Hematopoietic multipotent progenitor cell treated with erythropoietin and hydrocortisone succinate and interleukin-3 and kit ligand, for 8 days (in vitro differentiated cells): ENCODE measurements at places on chromosomes 13 and 19.

- DNase-seq = no peak
Measured at GRCh38 chr13:113546571-113547237, 37.8 kb upstream of the TFDP1 start.

DNA sequence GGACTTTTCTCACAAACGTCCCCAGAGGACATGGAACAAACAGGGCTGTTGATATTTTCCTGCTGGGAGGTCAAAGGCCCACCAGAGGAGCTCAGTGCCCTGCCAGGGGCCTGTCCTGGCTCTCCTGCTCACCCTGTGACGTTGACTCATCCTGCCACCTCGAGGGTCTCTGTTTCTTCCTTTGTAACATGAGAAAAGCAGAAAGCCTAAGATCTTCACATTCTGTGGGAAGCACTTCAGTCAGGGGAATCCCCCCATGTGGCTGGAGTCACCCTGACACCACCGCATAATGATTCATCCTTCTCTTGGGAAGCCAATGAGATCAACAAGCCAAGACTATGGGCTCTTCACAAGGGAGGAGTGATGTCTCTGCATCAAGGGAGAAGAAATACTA lies 147.9 kb downstream of the KATNAL1 start:
- no peak for DNase-seq

GRCh38 chr19:2361246-2362045 lies 1.4 kb downstream of the TMPRSS9 start:
- DNase-seq = no peak

DNA sequence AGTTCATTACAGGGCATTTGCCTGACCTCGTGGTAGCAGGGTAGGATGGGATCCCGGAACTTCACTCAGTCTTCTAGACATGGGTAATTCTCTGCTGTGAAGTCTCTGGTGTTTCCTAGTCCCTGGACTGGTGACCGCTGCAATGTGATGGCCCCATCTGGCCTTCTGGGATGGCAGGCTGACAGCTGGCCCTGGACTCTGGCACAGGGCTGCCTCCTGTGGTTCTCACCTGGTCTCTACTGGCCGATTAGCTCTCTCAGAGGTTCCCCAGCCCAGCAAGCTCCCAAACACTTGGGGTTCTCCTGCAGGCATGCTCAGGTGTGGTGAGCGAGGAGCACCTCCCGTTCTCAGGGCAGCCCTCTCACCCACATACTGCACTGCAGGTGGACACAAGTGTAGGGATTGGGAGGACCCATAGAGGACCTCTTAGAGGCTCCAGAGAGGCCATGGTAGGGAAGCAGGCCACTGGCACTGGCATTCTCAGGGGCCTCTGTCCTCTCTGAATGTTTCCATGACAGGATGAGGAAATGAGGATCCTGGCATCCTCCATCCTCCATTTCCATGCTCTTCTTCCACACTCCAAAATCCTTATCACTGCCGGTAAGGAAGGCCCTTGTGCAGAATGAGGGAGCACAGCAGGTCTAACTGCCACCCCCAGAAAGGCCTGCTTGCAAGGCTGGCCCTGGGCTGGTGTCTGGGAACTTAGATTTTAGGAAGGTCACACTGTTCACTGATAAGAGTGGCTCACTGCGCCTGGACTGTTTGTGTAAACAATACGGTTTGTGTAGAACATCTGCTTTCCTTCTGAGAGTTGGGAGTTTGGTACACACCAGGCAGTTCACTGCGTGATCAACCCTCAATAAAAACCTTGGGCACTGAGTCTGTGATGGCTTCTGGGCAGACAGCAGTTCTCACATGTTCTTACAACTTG lies 31.5 kb upstream of the FARP1 start:
- DNase-seq = no peak

GRCh38 chr19:6127716-6128335 lies 7.6 kb upstream of the ACSBG2 start:
- no peak for DNase-seq

GRCh38 chr13:99751517-99752199 lies 219.9 kb downstream of the ZIC5 start:
- DNase-seq = no peak

DNA sequence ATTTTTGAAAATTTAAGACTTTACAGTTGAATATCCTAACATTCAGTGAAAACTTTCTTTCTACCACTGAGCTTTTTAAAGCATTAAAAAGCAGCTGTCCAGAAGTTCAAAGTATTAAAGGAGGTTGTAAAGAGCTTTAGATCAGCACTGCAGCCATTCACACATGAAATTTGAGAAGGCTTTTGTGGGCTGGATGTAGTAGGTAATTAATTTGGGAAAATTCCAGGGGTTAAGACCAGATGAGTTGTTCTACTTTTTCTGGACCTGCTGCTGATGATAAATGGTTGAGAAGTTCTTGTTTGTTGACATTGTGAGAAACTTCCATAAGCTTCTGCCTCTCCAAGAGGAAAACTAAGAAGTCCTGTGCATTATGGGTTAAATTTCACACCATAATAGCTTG lies 1779.6 kb upstream of the PRR20A start:
- DNase-seq = no peak

DNA sequence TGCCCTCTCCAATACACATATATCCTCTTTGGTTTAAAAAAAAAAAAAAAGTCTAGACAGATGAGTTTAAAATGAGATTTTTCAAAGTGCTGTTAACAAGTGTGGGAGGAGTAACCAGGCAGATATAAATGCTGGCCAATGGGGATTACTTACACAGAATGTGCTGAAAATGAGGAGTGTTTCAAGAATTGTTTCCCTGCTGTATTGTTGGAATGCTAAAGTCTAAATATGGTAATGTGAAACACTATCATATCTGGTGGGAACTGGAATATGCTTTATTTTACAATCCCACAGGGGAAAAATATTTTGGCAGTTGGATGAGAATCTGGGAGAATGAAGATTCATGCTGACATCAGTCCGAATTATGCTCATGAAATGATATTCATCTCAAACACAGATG lies 250.7 kb downstream of the DCT start:
- DNase-seq = no peak

- DNase-seq = no peak
Measured at GRCh38 chr13:100917011-100917410, 242.4 kb upstream of the TMTC4 start.

DNA sequence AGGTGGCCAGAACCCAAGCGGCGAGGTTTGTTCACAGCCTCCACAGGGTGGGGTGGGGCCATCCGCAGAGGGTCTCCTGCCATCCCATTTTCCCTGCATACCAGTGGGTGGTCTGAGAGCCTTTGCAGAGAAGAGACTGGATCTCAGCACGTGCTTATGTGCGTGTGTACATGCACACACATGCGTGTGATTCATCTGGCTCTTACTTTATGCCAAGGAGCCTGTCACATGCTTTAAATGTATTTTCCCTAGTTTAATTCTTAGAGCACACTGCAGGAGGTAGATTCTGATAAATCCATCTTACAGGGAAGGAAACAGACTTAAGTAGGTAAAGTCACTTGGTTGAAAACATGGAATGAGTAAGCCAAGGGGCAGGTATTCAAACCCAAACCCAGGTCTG lies 47.1 kb downstream of the CAPN12 start:
- no peak for DNase-seq

- no peak for DNase-seq
Measured at GRCh38 chr13:47087841-47088240, 191.0 kb upstream of the HTR2A start.

GRCh38 chr19:8686549-8686948 lies 12.0 kb downstream of the ACTL9 start:
- DNase-seq = no peak

DNA sequence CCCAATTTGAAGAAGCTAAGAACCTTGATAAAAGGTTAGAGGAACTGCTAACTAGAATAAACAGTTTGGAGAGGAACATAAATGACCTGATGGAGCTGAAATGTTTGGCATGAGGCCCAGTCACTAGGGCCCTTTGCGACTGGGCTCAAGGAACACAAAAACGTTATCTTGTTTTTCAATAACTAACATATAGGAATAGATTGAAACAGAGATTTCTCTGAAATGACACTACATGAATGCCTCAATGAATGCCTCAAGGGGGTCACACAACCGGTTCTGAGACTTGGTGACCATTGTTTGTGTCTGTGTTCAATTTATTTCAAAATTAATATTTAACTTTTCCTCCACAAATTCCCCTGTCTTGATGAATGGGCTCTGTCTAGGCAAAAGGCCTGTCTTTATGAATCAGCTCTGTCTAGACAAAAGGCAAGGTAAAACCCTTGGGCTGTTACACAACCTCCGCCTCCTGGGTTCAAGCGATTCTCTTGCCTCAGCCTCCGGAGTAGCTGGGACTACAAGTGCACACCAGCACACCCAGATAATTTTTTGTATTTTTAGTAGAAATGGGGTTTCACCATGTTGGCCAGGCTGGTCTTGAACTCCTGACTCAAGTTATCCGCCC lies 932 bp upstream of the ZNF486 start:
- DNase-seq = no peak

- DNase-seq = no peak
Measured at GRCh38 chr13:78934336-78934735, 275.4 kb upstream of the OBI1 start.

GRCh38 chr19:58063712-58064111 lies 4.6 kb downstream of the ZNF135 start:
- no peak for DNase-seq

DNA sequence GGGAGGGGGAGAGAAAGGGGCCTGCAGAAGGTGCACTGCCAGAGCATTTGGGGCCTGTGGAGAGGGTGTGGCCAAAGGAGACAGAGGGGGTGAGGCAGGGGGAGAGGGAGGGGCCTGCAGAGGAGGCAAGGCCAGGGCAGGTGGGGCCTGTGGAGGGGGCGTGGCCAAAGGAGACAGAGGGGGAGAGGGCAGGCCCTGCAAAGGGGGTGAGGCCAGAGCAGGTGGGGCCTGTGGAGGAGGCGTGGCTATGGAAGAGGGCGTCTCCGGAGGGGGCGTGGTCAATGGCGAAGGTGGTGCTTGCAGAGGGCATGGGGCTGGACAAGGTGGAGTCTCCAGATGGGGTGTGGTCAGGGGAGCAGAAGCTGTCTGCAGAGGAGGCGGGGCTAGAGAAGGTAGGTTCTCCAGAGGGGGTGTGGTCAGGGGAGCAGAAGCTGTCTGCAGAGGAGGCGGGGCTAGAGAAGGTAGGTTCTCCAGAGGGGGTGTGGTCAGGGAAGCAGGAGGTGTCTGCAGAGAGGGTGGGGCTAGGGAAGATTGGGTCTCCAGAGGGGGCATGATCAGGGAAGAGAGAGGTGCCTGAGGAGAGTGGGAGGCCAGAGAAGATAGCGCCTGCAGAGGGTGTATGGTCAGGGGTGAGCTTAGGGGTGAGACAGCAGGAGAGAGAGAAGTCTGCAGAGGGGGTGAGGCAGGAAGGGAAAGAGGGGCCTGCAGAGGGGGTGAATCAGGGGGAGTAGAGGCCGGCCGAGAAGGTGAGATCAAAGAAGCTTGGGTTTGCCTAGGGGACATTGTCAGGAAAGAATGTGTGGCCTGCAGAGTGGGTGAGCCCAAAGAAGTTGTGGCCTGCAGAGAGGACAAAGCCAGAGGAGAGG lies 3.4 kb downstream of the PRR36 start:
- peak; percentile 88 for DNase-seq

DNA sequence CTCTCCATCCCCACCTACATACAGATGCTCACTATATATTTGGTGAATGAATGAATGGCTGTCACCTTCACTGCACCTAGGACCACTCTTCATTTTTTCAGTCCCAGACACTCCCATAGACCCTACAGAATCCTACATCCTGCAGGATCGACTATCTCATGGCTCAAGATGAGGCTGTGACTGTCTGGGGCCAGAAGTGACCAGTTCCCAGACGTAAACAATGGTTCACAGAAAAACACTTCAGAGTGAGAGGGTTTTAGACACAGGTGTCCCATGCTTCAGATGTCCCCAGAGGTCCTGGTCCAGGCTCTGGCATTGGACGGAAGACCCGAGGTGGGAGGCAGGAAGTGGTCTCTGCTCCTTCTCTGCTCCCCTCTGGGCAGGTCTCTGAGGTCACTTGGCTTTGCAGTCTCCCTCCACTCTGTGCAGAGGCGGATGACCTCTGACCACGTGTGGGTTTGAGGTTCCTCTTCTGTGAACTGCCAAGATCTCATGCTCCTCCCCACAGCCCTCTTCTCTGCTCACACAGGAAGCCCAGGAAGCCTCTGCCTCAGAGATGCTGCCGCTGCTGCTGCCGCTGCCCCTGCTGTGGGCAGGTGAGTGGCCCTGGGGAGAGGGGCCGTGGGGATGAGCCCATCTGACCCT lies 24.9 kb downstream of the SIGLEC7 start:
- peak; percentile 11 for DNase-seq

DNA sequence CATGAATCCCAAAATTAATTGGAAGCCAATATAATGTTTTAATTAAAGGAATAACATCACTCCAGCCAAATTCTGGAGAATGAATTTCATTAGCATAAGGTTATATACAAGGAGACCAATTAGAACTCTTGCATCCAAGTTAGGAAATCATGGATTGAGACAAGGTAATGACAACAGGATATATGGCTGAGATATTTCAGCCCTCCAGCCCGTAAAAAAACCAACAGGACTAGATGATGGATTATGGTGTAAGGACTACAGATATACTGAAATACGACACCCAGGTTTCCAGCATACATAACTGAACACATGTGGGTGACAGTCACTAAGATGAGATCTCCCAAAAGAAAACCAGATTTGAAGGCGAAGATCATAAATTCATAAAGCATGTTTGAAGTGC lies 56.5 kb downstream of the TSC22D1 start:
- DNase-seq = no peak

DNA sequence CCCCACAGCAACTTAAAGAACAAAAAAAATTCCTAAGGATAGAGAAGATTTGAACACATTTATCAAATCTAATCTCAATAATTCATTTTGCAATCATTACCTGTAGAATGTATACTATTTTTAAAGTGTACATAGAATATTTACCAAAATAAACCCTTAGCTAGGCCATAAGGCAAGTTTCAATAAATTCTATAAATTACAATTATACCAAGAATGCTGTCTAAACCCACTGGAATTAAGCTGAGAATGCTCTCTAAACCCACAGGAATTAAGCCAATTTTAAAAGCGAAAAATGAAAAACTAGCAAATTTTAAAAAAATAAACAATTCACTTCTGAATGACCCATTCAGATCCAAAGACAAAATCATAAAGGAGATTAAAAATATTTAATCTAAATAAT lies 540.4 kb upstream of the NBEA start:
- DNase-seq = no peak

DNA sequence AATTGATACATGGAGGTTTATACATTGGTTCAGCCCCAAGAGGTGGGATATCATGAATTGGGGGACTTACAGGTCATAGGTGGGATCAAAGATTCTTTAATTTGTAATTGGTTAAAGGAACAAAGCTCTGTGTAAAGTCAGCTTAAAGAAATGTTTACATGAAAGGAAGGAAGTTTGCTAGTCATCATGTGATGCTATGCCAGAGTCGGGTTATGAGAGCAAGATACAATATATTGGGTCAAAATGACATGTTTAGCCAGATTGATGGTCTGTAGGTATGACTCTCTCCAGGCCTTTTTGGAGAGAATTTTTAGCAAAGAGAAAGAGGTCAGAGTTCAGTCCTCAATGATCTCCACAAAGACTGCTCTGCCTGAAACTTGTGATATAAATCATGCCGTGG lies 5.3 kb upstream of the CYSLTR2 start:
- DNase-seq = no peak
